ENCODE measurements at places on chromosomes 5 and 9.

GRCh38 chr9:13915131-13915530, 398.8 kb downstream of the NFIB start:
- DNase-seq: no peak

DNA sequence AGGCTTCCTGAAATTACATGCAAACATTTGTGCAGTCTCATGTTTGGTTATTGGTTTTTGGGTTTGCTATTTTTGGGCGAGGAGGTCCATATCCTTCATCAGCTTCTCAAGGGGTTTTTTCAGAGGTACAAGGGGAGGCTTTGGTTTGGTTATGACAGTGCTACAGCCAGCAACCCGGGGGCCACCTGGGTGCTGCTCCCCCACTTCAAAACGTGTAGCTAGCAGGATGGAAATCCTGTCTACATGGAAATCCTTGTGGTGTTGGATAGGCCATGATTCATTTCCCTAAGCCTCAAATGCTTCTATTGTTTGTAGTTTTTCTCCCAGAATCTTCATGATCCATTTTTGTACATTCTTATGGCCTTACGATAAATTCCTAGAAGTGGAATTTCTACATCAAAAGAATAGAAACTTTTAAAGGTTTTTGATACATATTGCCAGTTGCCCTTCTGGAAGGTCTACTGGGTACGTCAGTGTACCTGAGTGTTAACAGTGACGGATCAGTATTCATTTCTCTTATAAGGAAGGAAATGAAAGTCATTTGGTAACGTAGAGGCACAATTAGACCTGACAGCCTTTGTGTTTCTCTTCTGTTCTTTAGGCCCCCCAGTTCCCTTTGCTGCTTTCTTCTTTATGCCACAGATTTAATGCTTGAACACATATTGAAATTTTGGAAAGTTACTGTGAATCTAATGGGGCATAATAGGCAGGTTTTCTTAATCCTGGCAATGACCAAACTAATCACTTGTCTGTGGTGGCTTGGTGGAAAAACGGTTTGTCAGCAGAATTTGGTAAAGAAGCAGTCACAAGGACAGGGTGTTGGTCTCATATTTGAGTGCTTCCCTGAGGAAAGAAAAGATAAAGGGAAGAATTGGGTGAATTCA, 69.7 kb upstream of the ABL1 start:
- peak; percentile 67 for DNase-seq

DNA sequence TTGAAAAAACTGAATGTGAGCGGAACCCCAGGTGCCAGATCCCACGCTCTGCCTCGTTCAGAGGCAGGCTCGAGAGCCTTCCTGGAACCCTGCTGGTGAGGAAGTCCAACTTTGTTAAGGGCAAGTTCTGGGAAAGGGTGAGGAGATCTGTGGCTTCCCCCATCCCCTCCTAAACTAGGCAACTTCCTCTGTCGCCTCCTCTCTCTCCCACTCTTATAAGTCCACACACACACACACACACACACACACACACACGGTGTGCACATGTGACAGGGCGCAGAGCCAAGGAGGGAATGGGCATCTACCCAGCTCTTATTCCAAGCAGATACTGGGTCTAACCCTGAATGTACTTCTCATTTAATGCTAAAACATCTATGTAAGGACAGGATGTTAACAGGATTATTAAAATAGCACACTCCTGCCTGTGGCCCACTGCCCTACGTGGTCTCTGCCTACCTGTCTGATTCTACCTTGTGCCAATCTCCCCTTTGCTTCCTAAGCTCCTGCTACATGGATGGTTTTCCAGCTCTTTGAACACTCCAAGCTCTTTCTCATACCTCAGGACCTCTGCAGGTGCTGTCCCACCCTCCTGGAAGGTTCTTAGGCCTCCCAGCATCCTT, 72.4 kb upstream of the FBXW11 start:
- DNase-seq: no peak

DNA sequence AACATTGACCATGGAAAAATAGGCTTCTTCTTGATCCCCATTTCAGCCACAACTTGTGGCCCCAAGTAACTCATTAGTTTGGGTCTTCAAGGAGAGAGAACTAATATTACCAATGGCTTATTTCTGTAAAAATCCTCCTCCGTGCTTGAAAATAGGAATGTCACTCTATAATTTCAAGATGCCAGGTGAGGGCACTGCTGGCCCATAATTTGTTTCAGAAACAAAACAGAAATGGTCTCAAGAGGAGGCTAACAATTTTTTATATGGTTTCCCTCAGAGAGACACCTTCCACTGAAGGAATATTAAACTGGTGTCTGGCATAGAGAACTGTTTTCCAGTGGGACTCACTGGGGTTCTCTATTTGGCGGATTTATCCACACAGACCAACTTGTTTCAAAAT, 437.0 kb upstream of the TRPC7 start:
- DNase-seq: no peak

DNA sequence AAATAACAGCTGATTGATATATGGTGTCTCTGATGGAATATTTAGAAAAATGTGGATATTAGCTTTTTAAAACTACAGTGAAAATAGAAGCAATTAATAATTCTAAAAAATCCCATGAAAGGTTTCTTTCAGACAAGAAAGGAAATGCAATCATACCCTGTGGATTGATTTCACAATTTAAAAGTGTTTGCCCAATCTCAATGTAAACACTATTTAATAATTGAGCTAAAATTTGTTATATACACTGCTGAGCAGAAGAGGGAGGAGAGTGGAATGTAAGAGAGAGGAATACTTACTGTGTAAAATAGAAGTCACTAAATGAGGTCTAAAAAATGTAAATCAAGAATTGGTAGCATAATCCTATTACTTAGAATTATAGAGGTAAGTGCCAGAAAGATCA, 76.9 kb downstream of the FEM1C start:
- DNase-seq: no peak

- no peak for DNase-seq
These were observed 47.4 kb downstream of the C5orf15 start for GRCh38 chr5:133921069-133921468.

DNA sequence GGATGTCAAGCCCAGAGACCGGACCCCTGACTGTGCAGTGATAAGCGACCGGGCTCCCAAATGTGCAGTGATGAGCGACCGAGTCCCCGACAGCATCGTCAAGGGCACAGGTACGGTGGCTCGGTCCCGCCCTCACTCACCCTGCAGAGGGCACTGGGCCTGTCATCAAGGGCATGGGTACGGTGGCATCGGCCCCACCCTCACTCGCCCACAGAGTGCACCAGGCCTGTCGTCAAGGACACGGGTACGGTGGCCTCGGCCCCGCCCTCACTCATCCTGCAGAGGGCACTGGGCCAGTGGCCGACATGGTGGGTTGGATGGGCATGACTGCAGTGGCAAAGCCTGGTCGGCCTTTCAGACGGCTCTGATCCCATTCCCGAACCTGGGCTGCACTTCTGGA, 9.7 kb upstream of the LRRC14B start:
- DNase-seq: no peak

DNA sequence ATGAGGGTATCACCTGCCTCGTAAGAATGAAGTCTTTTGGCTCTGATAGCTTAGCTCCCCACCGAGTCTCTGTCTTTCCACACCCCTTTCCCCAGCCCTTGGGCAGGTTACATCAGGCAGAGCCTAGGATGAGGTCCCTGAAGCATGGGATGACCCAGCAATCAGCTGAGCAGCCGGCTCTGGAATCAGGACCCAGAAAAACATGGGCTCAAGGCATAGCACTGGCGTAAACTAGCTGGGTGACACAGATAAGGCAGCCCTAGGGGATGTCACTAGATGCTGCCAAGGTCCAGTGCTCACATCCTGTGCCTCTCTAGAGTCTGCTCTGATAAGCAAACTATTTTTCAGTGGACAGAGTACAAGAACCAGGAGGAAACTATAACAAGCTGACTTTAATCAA, 26.6 kb downstream of the IDNK start:
- no peak for DNase-seq

Data from GM06990 (cell line).